Activated T-cell treated with anti-CD3 and anti-CD28 coated beads, Interleukin-2, amount 50 U/mL, for 72 hours (primary cell): ENCODE measurements at places on chromosomes 5 and 9. TPM values are rescaled to one million over a fixed set of nuclear protein-coding genes. Genes with fewer than 3 reads are reported as not detected.

The CMBL gene
- total RNA-seq, result 1.7 TPM

The MUSK gene
- not detected for total RNA-seq

The TNFSF8 gene
- 99.5 TPM for total RNA-seq

The TLX3 gene
- total RNA-seq, result not detected

The PLEKHG4B gene
- not detected for total RNA-seq

The EGFLAM gene
- total RNA-seq, result not detected

The GMCL2 gene
- total RNA-seq, result not detected

The GPX3 gene
- total RNA-seq, result not detected

The SH2D3C gene
- 59.5 TPM for total RNA-seq

The EFNA5 gene
- not detected for total RNA-seq

The GCNT4 gene
- 3.2 TPM for total RNA-seq

The SUSD3 gene
- total RNA-seq, result 53.1 TPM

The IGFBPL1 gene
- total RNA-seq, result not detected

The LHX6 gene
- total RNA-seq, result not detected

The KCNMB1 gene
- not detected for total RNA-seq

The TAF11L5 gene
- not detected for total RNA-seq

The SNX24 gene
- total RNA-seq, result 3.9 TPM

GRCh38 chr5:24325306-24325832 is 319.4 kb downstream of the CDH10 start:
- no peak overlapping the region for H3K4me3 ChIP-seq
- DNase-seq, result no peak
- H3K36me3 ChIP-seq, result no peaks in the 10 kb centered on the region
- no peaks in the 10 kb centered on the region for H3K27me3 ChIP-seq
- H3K27ac ChIP-seq, result no peak overlapping the region

GRCh38 chr5:56105511-56106291 is 110.9 kb upstream of the IL6ST start:
- no peaks in the 10 kb centered on the region for H3K27me3 ChIP-seq
- H3K4me1 ChIP-seq, result peaks cover 70% of the 10 kb centered on the region
- H3K27ac ChIP-seq, result no peak overlapping the region

GRCh38 chr5:32476891-32477290 is 32.4 kb upstream of the ZFR start:
- no peak for DNase-seq
- no peak overlapping the region for H3K4me3 ChIP-seq
- H3K27ac ChIP-seq, result peak overlapping the region; percentile 49
- no peaks in the 10 kb centered on the region for H3K27me3 ChIP-seq

GRCh38 chr5:113463032-113463431 is 25.2 kb downstream of the MCC start:
- no peak overlapping the region for H3K27ac ChIP-seq
- H3K4me3 ChIP-seq, result no peak overlapping the region
- peaks cover 5% of the 10 kb centered on the region for H3K27me3 ChIP-seq

DNA sequence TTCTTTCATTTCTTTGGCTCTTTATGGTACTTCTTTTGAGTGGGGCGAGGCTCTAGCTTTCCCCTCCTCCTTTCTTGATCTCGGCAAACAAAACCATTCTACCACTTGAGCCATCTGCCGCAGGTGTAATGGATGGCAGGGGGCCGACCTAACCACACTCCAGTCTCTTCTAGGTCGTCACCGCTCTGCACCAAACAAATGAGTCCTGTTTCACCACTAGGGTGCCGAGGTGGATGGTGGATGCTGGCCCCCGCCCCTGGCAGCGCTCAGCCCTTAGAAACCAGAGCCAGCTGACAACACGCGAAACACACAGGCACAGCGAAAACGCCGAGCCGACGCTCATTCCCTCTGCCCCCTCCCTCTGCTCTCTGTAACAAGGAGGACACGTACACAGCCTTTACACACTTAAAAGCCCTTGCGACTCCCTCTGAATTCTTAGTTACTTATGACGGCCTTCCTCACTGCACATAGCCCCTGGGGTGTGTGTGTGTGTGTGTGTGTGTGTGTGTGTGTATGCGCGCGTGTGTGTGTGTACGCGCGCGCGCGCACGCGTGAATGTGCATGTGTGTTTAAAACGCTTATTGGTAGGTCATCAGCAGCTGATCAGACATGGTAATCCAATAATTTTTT is 199.4 kb downstream of the MEF2C start:
- peak overlapping the region; percentile 53 for H3K4me3 ChIP-seq
- peaks cover 5% of the 10 kb centered on the region for H3K36me3 ChIP-seq
- peak; percentile 53 for DNase-seq
- peaks cover 14% of the 10 kb centered on the region for H3K4me1 ChIP-seq
- peaks cover 94% of the 10 kb centered on the region for H3K27me3 ChIP-seq
- H3K27ac ChIP-seq, result no peak overlapping the region

GRCh38 chr5:133241179-133242092 is 189.6 kb downstream of the HSPA4 start:
- no peak overlapping the region for H3K27ac ChIP-seq
- H3K27me3 ChIP-seq, result no peaks in the 10 kb centered on the region
- H3K36me3 ChIP-seq, result no peaks in the 10 kb centered on the region

DNA sequence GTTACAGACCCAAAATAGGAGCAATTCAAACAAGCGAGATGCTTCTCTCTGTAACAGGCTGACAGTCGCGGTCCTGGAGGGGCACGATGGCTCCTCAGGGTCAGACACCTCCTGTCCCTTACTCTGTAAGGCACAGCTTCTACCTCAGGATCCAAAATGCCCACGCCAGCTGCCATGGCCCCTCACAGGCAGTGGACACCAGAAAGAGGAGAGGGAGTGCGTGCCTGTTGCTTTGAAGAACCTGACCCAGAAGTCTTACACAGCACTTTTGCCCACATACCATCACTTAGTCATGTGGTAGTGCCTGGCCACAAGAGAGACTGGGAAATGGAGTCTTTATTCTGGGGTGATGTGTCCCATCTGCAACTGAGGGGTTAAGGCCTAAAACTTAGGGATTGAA is 11.6 kb upstream of the ABL1 start:
- H3K4me1 ChIP-seq, result peaks cover 8% of the 10 kb centered on the region
- no peak for DNase-seq
- H3K27me3 ChIP-seq, result no peaks in the 10 kb centered on the region
- peaks cover 3% of the 10 kb centered on the region for H3K36me3 ChIP-seq
- peak overlapping the region; percentile 18 for H3K27ac ChIP-seq
- H3K4me3 ChIP-seq, result no peak overlapping the region

GRCh38 chr5:44681906-44682305 is 126.8 kb upstream of the MRPS30 start:
- H3K27ac ChIP-seq, result no peak overlapping the region
- H3K36me3 ChIP-seq, result no peaks in the 10 kb centered on the region
- H3K27me3 ChIP-seq, result no peaks in the 10 kb centered on the region
- H3K4me1 ChIP-seq, result no peaks in the 10 kb centered on the region

DNA sequence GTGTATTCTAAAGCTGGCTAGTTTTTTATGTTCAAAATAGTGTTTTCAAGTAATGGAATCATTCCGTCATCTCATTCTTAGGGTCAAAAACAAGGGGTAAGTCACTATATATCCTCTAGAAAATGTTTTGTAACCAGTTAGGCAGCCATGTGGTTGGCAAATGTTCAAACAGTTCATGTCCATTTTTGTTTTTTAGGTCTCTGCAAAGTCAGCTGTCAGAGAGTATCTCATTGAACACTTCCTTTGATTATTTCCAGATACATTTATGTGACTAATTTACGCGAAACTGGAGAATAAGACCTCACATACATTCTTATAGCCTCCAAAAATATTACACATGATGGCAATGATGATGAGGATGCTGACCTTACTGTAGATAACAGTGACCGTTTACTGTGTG is 50.4 kb downstream of the TRIO start:
- no peak overlapping the region for H3K4me3 ChIP-seq
- no peak overlapping the region for H3K27ac ChIP-seq
- H3K36me3 ChIP-seq, result no peaks in the 10 kb centered on the region

- H3K4me1 ChIP-seq, result no peaks in the 10 kb centered on the region
- H3K27ac ChIP-seq, result no peak overlapping the region
- no peak overlapping the region for H3K4me3 ChIP-seq
- H3K27me3 ChIP-seq, result peaks cover 25% of the 10 kb centered on the region
- DNase-seq, result no peak
Observed at GRCh38 chr5:107457138-107457537, 213.6 kb downstream of the EFNA5 start.

DNA sequence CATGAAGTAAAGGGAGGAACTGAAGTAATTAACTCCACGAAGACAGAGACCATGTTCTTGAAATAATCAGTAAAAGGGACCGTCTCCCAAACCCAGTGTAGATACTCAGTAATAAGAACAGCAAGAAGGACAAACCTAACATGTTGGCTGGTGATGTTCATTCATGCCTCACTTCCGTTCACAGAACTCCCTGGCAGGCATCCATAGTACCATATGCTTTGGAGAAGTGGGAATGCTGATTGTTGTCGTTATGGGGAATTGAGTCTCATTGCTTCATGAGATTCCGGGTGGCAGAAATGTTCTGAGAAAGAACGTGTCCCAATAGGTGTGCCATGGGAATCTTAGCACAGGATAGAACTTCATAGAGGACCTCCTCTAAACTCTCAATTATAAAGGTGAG is 452.3 kb downstream of the ZSWIM6 start:
- no peaks in the 10 kb centered on the region for H3K27me3 ChIP-seq
- no peak for DNase-seq
- H3K4me1 ChIP-seq, result no peaks in the 10 kb centered on the region
- H3K27ac ChIP-seq, result no peak overlapping the region
- H3K36me3 ChIP-seq, result no peaks in the 10 kb centered on the region

DNA sequence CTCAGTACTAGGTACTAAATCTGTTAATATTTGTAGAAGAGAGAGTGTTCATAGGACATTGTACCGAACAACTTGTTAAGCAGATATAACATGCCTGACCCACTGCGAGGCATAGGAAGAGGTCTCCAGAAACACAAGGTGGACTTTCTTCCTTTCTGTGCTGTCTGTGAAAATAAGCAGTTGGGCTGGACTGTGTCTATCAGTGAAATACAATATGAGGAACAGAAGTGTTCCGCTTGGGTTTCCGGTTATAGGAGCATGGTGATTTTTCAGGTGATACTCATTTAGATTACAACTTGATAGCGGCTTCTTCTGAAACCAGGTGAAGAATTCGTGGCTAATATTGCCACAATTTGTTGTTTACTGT is 60.9 kb upstream of the TLR4 start:
- H3K27ac ChIP-seq, result no peak overlapping the region
- H3K4me1 ChIP-seq, result peaks cover 6% of the 10 kb centered on the region
- H3K27me3 ChIP-seq, result peaks cover 19% of the 10 kb centered on the region
- no peak overlapping the region for H3K4me3 ChIP-seq
- DNase-seq, result no peak

- no peak for DNase-seq
- H3K27me3 ChIP-seq, result no peaks in the 10 kb centered on the region
- peak overlapping the region; percentile 88 for H3K27ac ChIP-seq
- H3K36me3 ChIP-seq, result peaks cover 1% of the 10 kb centered on the region
- H3K4me3 ChIP-seq, result no peak overlapping the region
Observed at GRCh38 chr5:62386824-62387223, 16.9 kb downstream of the DIMT1 start.

DNA sequence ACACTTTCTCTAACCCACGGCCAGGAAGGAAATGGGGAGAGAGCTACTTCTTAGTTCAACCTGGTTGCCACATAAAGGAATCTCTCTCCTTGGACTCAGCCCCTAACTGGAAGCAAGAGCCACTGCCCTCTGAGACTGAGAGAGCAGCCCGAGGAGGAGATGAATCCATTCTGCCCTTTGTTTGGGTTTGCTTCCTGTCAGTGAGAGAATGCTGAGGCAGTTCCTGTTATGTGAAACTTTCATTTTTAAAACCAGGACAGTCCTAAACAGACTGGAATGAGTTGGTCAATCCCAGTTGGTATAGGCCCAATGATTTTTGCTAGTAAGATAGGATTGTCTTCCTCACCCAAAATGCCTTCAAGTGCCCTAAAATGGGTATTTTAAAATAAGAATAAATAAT is 205.1 kb downstream of the NTRK2 start:
- no peak for DNase-seq
- H3K4me3 ChIP-seq, result no peak overlapping the region
- H3K36me3 ChIP-seq, result no peaks in the 10 kb centered on the region
- no peak overlapping the region for H3K27ac ChIP-seq
- H3K4me1 ChIP-seq, result no peaks in the 10 kb centered on the region
- no peaks in the 10 kb centered on the region for H3K27me3 ChIP-seq

DNA sequence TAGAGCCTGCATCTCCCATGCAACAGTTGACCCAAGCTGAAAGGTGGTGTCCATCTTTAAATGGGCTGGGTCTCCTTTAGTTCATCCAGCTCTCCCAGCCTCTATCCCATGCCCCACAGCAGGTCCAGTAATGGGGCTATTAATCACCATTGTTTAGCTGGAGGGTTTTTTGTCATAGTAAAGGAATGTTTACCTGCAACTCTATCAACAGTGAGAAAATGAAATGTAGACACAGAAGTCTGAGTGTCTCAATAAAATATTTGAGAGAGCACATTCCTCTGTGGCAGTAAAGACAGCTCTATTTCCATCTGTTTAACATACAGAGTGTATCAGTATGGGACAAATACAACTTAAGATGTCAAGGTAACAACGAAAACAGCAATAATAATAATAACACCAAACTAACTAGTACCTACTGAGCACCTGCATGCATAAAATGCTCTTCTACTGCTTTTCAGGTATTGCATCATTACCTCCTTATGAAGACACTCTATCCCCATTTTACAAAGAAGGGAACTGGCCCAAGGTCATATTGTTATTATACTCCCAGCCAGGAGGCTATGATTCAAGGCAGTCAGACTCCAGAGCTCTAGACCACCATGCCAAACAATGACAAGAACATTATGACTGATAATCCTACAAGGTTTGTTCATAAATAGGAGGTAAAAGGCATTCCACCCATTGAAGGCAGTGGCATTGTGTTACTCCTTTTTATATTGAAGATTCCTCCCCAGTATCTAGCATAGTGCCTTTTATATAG is 21.0 kb upstream of the C5orf58 start:
- no peak overlapping the region for H3K4me3 ChIP-seq
- H3K27me3 ChIP-seq, result peaks cover 34% of the 10 kb centered on the region
- no peaks in the 10 kb centered on the region for H3K4me1 ChIP-seq
- no peaks in the 10 kb centered on the region for H3K36me3 ChIP-seq
- DNase-seq, result no peak

DNA sequence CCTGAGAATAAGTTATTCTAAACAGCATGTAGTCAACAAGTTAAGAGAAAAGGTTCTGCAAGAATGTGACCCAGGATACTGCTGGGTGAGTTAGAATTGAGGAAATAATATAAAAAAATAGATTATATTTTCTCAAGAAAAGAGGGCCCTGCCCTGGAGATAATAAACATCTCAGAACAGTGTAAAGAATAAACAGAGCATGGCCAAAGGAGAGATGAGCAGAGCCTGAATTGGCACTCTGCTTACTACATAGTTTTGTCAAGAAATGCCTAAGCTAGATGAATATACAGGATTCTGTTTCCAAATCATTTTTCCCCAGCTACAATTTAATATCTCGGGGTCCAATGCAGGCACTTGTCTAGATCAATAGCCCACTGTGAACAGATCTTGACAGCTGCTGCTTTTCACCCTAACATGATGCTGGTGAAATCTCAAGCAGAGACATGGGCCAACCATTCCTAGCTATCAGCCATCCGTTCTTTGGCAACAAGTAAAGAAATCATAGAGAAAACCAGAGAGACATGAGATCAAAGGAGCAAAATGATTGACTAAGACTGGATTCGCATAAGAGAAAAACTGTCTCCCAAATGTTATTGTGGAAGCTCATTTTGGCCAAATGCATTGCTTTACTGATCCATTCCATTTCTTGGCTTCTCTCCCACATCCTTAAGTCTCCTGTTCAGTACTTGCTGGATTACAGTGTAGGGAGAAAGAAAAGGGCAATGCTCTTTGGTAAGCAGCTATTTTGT is 173.2 kb downstream of the PRELID2 start:
- no peaks in the 10 kb centered on the region for H3K36me3 ChIP-seq
- H3K4me1 ChIP-seq, result no peaks in the 10 kb centered on the region
- no peaks in the 10 kb centered on the region for H3K27me3 ChIP-seq
- no peak overlapping the region for H3K27ac ChIP-seq

GRCh38 chr5:158484150-158484549 is 615.6 kb downstream of the EBF1 start:
- no peak for DNase-seq
- H3K36me3 ChIP-seq, result no peaks in the 10 kb centered on the region
- no peaks in the 10 kb centered on the region for H3K27me3 ChIP-seq
- no peak overlapping the region for H3K27ac ChIP-seq
